ENCODE measurements at places on chromosomes 4 and X.

GRCh38 chrX:41705680-41706374 lies 17.1 kb downstream of the GPR34 start:
- no peak for DNase-seq

DNA sequence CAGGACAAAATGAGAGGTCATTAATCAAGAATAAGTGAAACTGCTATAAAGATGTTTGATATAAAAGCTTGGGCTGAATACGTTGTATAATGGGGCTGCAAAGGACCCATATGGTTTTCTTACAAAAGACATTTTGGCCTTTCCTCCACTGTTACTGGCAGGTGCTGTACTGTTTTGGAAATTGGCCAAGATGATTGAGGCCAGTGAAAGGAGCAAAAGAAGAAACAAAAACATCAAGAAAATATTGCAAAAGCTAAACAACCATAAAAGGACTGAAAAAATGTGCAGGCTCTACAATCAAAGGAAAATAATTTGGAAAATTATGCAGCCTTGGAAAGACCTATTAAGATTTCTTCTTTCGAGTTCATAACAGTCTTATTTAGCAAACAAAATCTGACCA lies 222.2 kb upstream of the PPP1R2C start:
- no peak for DNase-seq

- no peak for DNase-seq
These were observed 365.7 kb upstream of the MAD2L1 start for GRCh38 chr4:120432301-120432860.

DNA sequence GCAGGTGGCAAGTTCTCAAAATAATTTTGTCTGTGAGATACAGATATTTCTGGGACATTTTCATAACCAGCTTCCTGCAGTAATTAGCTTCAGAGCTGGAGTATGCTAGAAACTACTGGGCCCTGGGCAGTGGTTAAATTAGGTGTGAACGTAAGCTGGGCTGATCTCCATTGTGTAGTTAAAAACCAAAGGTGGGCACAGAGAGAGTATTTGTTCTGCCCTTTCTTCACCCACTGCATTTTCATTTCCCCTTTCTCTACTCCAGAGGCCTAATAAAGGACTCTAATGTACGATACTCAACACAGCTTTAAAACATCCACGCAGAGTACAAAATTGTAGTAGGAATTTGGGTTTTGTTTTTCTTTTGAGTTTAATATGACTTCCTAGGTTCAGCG lies 252.7 kb downstream of the SPRY1 start:
- DNase-seq: no peak

DNA sequence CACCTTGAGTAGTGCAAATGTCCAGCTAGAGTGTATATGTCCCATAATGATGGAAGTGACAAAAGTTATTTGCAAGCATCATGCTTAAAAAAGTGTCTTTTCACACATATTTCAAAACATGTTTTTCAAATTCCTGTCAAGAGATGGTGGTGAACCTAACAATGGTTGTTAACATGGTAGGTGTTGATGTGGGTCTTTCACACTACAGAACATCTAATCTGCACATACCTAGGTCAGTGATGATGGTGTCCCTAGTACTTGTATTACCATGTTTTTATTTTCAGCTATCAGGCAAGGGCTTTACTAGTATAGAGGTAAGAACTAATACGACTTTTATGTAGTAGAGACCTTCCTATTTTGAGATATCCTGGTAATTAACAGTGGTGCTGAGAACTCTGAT lies 3.4 kb upstream of the ATXN3L start:
- no peak for DNase-seq

GRCh38 chr4:10120943-10121567 lies 4.5 kb upstream of the WDR1 start:
- no peak for DNase-seq

GRCh38 chr4:150534818-150535217 lies 47.1 kb upstream of the MAB21L2 start:
- no peak for DNase-seq

DNA sequence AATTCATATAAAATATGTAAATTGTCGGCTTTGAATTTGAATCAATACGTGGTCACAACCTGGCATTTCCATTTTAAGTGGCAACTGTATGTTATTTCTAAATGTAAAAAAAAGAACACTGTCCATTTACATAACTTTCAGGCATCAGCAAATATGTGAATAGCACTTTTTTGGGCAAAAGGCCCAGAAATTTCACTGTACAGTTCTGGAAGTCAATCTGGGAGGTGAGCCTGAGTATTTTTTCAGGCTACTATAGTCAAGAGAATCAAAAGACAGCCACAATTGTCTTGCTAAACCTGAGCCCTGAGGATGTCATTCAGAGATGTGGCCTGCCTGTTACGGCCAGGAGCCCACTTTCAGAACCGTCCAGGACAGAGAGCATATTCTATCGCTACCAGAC lies 543.9 kb upstream of the MAGEB2 start:
- DNase-seq: no peak

DNA sequence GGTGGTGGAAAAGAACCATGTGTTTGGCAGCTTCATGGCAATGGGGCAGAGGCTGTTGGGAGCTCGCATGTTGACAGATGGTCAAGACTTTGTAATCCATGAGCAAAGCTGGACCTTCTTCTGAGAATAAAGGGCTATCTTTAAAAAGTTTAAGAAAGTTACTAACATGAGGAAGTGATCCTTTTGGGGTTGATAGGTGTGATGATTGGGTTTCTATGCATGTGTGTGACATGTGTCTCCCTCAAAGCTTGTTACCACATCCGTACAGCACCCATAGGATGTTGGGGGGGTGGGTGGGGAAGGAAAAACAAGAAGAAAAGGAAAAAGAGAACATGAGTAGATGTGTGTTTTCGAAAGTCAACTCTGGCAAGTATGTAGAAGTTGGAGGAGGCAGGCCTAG lies 123.0 kb upstream of the TLR3 start:
- DNase-seq: no peak

GRCh38 chr4:16142598-16143310 lies 58.9 kb upstream of the PROM1 start:
- no peak for DNase-seq

GRCh38 chrX:153333266-153333665 lies 687 bp upstream of the ZNF275 start:
- DNase-seq: no peak

DNA sequence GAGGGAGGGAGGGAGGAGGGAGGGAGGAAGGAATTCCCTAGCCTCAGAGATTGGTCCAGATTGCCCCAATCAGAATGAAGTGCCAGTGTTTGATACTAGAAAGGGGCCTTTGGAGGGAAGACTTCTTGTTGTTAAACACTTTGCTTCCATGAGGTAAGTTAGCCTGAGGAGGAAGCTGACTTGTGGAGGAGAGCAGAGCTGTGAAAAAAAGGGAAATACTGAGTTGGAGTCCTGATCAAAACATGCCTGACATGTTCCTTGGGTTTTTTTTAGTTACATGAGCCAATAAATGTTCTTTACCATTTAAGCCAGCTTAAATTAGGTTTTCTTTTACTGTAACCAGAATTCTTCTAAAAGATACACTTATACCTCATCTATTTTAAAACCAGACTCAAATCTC lies 57.6 kb downstream of the GSX2 start:
- DNase-seq: no peak

- DNase-seq: no peak
These were observed 115.1 kb upstream of the PCDH18 start for GRCh38 chr4:137647375-137647774.

DNA sequence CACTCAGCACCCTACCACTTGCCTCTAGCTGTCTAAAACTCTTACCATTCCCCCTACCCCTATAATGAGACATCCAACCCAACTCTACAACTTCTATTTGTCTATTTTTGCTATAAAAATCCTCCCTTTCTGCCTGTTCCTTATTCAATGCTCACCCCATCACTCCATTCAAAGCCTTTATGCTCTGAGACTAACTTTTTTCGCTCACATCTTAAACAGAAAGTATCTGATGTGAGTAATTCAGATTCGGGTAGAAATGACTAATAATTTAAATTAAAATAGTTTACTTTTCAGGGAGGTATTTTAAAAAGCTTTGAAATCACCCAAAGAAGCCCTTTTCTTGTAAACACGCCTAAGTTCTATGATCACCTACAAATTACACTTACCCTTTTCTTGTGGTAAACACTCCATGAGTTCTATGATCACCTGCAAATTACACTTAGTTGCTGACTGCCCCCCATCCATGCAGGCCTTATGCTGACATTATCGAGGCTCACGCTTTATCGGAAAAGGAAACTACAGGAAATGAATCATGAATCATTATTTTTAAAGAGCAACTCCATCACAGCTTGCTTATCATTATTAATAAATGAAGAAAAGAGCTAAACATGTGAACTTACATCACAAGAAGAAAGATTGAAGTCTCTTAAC lies 168.7 kb upstream of the PPP1R2C start:
- no peak for DNase-seq

GRCh38 chrX:110241816-110242215 lies 76.1 kb downstream of the AMMECR1 start:
- DNase-seq: no peak

GRCh38 chrX:12911122-12911470 lies 4.7 kb downstream of the TLR8 start:
- no peak for DNase-seq

- DNase-seq: no peak
These were observed 27.4 kb downstream of the CCKAR start for GRCh38 chr4:26462874-26463273.

DNA sequence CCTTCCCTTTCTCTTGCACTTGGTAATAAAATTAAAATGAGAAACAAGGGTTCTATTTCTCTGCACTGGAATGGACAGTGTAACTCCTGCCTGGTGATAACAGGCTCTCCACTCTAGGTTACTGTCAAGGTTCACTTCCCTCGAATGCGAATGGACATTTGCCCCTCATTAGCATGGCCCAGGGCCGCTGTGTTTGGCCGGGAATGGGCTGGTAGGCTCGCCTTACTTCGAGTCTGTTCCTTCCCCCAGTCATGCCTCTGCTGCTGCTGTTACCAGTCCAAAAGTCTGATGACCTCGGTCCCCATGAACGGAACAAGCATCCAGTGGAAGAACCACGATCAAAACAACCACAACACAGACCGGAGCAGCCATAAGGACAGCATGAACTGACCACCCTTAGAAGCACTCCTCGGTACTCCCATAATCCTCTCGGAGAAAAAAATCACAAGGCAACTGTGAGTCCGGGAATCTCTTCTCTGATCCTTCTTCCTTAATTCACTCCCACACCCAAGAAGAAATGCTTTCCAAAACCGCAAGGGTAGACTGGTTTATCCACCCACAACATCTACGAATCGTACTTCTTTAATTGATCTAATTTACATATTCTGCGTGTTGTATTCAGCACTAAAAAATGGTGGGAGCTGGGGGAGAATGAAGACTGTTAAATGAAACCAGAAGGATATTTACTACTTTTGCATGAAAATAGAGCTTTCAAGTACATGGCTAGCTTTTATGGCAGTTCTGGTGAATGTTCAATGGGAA lies 61.5 kb downstream of the EDNRA start:
- DNase-seq: no peak

DNA sequence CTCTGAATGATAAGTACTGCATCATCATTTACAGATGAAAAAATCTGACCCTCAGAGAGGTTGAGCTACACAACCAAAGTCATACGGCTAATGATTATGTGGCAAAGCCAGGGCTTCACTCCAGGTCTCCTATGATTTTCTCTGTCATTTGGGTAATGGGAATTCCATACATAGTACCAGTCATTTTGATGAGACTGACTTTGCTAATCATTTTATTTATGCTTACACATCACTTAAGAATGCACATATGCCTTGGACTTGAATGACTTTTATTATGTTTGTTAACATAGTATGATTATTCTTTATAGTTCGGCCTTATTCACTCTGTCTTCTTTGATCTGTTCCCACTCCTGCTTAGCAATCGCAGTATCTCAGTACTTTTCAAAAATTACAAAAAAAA lies 255.1 kb upstream of the GPRIN3 start:
- DNase-seq: no peak

DNA sequence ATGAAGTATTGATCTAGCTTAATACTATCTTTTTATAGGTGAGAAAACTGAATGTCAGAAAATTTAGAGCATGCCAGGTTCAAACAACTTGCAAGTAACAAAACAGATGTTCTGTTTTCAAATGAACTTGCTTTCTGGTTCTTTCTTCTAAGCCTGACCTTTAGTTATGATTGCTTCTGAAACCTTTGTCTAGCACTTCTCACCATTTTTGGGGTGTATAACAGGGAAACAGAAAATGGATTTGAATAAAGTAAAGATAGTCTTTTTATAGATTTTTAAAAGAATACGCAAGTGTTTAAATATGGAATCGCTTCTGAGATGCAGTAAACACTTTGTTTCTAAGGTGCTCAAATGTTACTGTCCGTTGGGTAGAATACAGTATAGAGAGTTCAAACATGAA lies 687.2 kb upstream of the CPEB2 start:
- no peak for DNase-seq

Data from ELF-1 (cell line).